ENCODE measurements at places on chromosomes 13 and 19.

DNA sequence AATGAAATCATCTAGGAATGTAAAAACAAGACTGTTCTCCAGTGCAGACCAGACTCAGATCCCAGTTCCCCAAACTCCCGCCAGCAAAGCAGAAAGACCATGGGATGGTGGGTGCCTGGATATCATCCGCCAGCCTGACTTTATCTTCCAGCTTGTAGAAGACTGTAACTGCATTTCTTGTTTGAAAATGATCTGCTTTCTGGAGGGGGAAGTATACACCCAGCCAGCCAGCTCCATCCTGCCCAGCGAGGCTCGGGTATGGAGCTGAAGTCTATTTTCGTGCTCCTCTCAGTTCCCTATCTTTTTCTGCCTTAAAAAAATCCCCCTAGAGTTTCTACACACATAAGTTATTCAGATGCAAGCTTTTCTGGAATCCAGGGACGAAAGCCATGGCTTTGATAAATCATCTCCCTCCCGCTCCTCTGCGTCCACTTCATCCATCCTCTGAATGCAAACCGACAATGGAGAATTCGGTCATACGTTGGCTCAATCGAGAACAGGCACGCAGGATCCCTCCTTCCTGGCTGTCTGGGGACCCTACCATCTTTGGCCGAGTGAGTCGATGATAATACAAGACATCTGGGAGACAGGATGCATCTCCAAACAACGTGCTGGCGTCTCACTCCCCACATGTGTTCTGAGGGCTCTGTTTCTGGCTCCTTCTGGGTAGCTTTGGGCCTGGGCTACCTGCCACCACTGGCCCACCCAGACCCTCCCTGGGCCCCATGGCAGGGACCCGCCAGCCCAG is 31.2 kb downstream of the CEBPG start:
- DNase-seq: no peak

DNA sequence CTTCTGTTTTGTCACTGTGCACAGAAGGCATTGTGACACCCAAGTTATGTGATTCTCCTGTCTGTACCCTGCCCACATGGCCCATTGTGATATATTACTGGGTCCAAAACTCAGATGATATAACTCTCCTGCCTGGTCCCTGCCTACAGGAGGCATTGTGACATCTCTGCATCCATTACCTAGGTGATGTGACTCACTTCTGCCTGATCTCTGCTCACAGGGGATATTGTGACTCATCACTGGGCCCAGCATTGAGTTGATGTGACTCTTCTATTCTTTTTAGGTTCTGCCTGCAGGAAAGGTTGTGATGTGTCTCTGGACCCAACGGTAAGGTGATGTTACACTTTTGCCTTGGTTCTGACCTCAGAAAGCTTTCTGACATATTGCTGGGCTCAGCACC is 67.9 kb upstream of the ZNF724 start:
- no peak for DNase-seq

- DNase-seq: no peak
Observed at GRCh38 chr19:51124216-51124615, 490 bp upstream of the SIGLEC9 start.

DNA sequence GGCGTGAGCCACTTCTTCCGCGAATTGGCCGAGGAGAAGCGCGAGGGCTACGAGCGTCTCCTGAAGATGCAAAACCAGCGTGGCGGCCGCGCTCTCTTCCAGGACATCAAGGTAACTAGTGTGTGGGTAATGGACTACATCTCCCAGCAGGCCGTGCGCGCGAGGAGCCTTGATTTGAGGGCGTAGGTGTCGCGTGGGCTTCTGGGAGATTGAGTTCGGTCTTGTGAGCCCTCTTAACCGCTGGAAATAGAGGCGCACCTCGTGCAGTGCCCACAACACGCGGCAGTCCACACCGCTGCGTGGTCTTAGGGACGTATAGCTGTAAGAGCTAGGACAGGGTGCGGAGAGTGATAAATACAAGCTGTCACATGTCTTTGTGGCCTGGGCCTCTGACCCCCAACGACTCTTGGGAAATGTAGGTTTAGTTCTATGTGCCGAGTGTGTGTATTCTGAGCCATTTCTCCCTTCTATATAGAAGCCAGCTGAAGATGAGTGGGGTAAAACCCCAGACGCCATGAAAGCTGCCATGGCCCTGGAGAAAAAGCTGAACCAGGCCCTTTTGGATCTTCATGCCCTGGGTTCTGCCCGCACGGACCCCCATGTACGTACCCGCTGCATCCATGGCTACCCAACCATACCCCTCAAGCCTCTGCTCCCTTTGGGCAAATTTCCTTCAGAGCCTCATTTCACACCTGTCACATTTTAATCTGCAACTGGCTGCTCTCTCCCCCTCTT is 864 bp downstream of the FTL start:
- DNase-seq: peak; percentile 94

DNA sequence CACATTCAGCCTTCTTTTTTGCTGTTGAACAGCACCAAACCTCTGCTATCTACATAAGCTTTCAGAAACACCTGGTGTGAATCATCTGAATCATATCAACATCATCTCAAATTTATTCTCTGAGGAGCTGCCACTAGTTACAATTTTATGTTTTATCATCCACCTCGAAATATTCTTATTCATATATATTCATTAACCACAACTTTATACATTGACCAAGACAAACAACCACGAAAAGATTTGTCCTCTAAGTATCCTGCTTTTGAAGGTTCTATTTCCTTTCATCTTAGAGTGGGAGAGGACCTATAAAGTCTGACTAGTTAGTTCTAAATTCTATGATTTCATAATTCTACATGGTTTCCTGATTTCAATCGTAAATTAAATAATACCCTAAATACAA is 18.9 kb downstream of the ESD start:
- no peak for DNase-seq

GRCh38 chr13:43100667-43101066 is 77.3 kb downstream of the DNAJC15 start:
- no peak for DNase-seq

GRCh38 chr13:98228661-98229341 is 51.7 kb upstream of the RNF113B start:
- DNase-seq: no peak

- DNase-seq: peak; percentile 78
Observed at GRCh38 chr13:102847272-102848234, 1.7 kb downstream of the ERCC5 start.

GRCh38 chr13:67277581-67277980 is 47.4 kb upstream of the PCDH9 start:
- DNase-seq: no peak

DNA sequence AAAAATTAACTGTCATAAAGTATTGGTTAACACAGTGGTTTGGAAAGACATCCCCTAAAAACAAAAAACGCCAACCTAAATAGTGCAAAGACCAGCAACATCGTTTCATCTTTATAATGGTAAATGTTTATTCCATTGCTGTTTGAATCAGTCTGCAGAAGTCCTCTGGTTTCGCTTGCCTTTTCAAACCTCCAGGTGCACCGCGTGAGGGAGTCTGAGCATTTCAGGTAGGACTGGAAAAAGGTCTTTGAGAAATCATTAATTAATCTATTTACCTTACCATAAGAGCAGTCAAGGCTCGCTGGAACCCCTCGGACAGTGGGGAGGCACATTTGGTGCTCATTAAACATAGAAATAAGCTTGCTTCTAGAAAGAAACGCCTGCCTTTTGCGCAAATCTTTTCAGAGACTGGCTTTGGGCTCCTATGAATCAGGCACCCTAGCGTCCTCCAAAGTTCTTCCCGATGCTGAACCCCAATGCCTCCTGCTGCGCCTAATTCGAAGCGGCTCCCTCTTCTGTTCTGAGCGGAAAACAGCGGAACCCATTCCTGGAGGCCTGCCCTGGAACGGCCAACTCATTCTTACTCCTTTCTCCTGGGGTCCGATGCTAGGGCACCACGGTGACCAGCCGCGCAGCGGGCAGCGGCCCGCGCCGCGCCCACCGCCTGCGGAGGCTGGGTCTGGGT is 951 bp upstream of the MTUS2 start:
- DNase-seq: peak; percentile 44

GRCh38 chr19:35054626-35055025 is 13.1 kb downstream of the HPN start:
- DNase-seq: no peak

GRCh38 chr13:76019421-76020044 is 383.4 kb downstream of the LMO7 start:
- DNase-seq: peak; percentile 29

- DNase-seq: peak; percentile 78
Observed at GRCh38 chr13:99442273-99442895, 58.9 kb upstream of the TM9SF2 start.

DNA sequence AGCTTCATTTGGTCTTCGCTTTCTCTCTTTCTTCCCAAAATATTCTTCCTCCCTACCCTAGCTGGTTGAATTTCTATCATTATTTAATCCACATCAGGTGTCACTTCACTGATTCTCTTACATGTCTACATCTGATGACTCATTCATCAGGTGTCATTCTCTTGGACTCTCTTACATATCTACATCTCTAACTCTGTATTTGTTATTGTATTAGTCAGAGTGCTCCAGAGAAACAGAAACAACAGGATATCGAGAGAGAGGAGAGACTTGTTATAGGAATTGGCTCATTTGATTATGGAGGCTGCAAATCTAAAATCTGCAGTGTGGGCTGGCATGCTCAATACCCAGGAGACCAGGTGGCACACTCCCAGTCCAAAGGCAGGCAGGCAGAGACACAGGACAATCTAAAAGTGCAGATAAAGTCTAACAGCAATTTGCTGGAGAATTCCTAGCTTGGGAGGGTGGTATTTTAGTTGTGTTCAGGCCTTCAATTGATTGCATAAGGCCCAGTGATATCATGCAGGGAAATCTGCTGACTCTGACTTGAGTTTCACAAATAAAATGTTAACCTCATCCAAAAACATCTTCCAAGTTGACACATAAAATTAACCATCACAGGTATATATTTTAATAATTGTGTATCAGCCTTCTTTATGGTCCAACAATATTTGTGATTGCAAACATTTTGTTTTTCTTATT is 541.4 kb upstream of the SLITRK5 start:
- no peak for DNase-seq

- DNase-seq: no peak
Observed at GRCh38 chr19:33306191-33306590, 3.9 kb upstream of the CEBPA start.

DNA sequence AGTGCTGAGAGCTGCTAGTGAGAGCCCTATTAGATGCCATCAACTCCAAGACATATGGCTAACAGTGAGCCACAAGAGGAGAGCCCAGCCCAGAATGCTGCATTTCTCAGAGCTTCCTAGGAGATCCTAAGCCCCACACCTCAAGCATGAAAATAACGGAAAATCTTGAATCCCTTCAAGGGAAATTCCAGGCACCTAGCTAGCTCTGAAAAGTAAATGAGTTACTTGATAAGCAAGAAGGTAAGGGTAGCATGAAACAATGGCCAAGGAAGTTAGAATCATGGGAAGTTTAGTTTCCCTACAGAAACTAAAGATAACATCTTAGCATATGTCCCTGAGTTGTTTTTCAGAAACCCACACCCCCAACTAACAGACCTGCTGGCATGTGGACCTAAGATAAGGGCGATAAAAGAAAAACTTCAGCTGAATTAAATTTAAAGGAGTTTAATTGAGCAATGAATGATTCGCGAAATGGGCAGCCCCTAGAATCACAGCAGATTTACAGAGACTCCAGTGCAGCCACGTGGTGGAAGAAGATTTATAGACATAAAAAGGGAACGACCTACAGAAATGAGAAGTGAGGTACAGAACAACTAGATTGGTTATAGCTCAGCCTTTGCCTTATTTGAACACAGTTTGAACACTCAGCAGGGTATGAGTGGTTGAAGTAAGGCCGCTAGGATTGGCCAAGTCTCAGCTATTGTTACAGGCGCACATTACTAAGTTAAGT is 301.3 kb upstream of the DACH1 start:
- peak; percentile 24 for DNase-seq

DNA sequence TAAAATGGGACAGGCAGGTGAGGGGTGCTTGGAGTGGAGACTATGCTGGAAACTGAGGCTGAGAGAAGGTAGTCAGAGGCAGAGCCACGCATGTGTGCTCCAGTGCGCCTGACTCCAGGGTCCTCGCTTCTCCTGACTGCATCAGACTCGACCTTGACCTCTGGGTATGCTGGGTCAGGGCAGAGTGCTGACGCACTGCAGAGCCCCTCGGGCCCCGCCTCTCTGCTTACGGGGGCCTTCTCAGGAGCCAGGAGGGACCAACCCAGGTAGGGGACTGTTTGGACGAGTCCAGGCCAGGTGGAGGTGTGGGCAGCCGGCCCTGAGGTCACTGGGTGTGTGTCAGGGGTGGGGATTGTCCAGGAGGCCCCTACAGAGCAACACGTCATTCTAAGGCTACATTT is 22.9 kb upstream of the SLC7A10 start:
- no peak for DNase-seq
